ENCODE measurements at places on chromosomes 3 and 15.

- DNase-seq = no peak
Measured at GRCh38 chr15:28967990-28968389, 82.2 kb downstream of the APBA2 start.

GRCh38 chr15:59686389-59686788 lies 2.7 kb downstream of the BNIP2 start:
- DNase-seq = no peak

DNA sequence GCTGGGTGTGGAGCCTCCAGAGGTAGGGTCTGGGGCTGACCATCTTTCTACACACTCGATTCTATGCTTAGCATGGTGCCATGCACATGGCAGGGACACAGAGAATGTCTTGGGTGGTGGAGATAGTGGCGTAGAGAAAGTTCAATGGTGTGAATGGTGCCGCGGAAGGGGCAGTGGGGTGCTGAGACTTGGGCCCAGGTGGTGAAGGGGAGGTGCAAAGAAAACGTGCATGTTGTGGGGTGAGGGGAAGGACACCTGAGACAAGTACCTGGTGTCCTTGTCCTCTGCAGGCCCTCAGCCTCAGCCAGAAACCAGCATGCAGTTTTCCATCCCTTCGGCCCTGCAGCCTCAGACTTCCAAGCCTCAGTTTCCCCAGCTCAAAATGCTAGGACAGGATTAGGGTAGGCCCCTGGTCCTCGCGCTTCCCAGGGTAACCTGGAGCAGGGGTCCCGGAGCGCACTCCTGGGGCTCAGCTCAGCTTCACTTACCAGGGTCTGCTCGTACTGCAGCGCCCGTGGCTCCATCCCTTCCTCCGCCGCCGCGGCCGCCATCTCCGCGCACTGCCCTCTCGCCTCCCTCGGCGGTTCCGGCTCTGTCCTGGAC lies 375 bp downstream of the CLCN2 start:
- DNase-seq = no peak

DNA sequence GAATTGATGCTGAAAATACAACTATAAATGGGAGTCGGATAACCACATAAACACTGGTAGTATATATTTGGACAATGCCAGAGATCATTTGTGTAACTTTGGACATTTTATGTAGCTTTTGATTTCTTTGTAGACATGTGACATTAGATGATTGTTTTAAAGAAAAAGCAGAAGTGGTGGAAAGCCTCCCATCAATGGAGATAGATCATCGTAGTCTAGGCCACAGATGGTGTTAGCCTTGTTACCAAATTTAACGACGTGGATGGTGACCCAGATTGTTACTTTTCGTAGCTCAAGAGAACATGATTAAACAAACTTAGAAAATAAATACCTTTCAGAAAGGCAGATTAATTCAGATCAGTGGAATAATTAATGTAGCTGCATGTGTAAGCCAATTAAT lies 8.8 kb downstream of the CACNA1D start:
- no peak for DNase-seq

DNA sequence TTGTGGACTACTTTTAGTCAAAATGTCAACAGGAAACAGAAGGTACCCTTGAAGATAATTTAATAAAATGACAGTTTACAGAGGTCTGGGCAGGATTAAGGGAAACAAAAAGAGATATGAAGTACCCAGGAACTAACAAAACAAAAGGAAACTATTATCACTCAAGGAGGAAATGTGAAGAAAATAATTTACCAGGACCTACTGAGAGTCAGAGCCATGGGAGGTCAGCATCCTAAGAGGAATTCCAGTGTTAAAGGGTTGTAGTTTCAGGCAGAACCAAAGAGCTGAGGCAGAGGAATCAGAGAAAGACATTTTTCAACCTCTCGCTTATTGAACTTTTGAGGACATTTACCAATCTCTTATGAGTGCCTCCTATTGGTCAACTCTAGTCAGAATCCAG lies 408.9 kb upstream of the CBLB start:
- DNase-seq = no peak

GRCh38 chr3:186544281-186544680 lies at the start of gene CRYGS:
Gene CRYGS (minus strand): TSS chr3:186544380. CDS start chr3:186544326, 54 bp downstream.
- DNase-seq = no peak

DNA sequence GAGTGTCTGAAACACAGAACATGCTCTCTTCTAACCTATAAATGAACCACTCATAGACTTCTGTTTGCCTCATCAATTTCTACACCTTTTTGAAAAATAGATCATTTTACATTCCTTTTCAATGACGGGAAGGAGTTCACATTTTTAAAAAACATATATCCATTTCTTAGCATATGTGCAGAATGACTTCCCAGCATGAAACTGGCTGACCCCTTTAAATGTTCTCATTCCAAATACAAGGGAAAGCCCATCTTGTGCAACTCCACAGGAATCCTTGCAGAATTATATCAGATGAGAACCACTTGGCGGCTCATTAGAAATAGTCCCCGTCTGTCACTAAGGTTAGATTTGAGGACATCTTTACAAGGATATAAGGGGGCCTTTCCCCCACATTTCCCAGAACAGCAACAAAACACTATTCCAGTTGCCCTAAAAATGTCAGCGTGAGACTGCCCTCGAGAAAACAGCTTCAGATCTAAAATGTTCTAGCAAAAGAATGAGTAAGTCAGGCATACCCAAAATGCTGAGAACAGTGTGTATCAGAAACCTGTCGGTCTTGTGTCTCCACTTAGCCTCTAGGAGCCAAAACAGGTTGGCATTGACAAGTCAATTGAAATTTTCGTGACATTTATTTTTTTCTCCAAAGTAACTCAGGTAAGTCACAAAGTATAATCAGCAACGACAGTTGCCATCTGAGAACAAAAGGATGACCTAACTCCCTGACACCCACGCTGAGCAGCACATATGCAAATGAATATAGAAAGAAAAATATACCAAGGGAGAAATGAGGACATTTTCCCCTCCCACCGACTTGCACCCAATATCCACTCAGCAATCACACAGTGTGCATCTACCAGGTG lies 63.1 kb downstream of the FOXP1 start:
- peak; percentile 27 for DNase-seq

- no peak for DNase-seq
Measured at GRCh38 chr3:156246961-156247725, 126.8 kb downstream of the KCNAB1 start.

- no peak for DNase-seq
Measured at GRCh38 chr15:50321680-50322210, 33.3 kb downstream of the GABPB1 start.

DNA sequence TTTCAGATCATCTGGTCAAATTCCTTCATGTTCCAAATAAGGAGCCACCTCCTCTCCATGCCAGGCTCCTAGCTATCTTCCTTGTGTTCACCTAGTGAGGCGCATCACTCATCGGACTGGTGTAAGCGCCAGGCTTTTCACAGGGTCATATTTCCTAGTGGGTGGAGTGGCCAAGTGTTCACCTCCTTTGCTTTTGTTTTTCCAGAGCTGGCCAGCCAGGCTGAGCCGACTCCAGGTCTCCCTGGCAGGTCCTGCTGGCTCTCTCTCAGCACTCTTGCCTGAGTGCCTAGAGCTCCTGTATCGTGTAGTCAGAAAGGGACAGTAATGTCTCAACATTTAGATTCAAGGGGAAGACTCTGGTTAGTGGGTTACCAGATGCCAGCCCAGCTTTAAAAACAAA lies 31.0 kb downstream of the HEG1 start:
- no peak for DNase-seq

DNA sequence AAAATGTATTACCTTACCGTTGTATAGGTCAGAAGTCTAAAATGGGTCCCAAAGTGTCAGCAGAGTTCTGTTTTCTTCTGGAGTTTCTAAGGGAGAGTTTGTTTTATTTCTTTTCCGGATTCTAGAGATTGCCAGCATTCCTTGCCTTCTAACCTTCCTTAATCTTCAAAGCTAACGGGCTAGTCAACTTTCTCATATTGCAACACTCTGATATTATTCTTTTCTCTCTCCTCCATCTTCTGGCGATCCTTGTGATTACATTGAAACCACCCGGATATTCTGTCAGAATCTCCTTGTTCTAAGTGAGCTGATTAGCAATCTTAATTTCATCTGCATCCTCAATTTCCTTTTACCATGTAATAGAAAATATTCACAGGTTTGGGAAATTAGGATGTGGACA lies 36.2 kb upstream of the AADACL2 start:
- no peak for DNase-seq
